ENCODE measurements at places on chromosomes 7 and 10.

DNA sequence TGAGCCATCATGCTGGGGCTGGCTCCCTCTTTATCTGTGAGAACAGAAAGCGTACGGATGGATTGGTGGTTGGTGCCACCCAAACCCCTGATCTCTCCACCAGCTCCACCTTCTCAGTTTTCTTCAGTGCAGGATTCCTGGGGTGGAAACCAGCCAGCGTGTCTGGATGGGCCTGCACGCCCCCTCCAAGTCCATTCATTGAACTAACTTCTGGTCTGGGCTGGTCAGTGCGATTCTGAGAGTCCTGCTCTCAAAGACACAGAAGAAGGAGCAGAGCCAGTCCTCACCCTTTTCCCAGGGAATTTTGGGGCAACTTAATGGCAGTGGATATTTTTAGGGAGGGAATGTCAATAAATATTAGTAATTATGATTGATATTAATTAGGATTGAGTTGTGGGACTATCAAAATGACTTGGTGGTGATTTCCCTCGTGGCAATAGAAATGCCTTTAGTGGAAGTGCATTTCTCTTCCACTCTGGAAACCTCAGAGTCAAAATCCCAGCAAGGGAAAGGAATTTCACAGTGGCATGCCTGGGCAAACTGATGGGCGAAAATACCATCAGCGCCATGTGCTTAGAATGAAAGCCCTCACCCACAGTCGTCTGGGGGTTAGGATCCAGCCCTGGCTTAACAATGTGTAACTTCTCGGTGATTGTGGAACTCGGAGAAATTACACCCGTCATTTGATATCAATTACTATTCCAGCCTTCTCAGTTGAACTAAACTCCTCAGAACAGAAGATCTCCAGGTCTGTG, 69.3 kb upstream of the EEPD1 start:
- DNase-seq = no peak

- no peak for DNase-seq
Measured at GRCh38 chr7:36051501-36051900, 101.6 kb upstream of the EEPD1 start.

- DNase-seq = no peak
Measured at GRCh38 chr10:80104066-80104926, 25.8 kb downstream of the TMEM254 start.

DNA sequence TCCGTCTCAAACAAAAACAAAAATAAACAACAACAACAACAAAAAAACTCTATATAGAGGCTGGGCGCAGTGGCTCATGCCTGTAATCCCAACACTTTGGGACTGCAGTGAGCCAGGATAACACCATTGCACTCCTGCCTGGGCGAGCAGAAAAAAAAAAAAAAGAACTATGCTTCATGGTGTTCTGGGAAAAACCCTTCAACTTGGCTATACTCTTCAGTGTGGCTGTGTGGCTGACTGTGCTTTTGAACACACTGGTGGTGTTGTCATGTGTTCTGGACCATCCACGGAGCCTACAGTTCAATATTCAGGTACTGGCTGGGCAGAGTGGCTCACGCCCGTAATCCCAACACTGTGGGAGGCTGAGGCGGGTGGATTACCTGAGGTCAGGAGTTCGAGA, 26.5 kb downstream of the SNX8 start:
- no peak for DNase-seq

DNA sequence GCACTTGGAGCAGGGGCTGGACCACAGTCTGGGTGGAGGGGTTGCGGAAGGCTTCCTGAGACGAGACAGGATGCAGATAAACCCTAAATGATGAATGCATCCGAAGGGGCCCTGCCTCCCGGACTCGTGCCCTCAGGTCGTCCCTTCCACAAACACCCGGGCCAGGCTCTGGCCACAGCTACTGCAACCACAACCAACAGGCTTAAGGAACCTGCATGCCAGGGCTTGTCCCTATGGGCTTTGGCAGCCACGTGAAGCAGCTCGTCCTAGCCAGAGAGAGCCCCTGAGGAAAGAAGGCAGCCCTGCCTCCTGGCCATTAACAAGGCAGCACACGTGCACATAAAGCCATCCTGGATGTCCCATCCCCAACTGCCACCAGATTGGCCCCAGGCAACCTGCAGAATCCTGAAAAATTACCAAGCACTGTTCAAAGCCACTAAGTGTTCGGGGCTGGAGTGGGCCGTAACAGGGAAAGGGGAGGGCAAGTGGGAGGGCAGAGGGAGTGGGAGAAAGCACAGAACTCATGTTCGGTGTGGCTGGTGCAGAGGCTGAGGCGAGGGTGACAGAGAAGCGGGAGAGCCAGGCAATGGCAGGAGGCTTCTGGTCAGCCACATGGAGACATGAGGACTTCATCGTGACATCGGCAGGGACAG, 62.7 kb downstream of the MAD1L1 start:
- no peak for DNase-seq

DNA sequence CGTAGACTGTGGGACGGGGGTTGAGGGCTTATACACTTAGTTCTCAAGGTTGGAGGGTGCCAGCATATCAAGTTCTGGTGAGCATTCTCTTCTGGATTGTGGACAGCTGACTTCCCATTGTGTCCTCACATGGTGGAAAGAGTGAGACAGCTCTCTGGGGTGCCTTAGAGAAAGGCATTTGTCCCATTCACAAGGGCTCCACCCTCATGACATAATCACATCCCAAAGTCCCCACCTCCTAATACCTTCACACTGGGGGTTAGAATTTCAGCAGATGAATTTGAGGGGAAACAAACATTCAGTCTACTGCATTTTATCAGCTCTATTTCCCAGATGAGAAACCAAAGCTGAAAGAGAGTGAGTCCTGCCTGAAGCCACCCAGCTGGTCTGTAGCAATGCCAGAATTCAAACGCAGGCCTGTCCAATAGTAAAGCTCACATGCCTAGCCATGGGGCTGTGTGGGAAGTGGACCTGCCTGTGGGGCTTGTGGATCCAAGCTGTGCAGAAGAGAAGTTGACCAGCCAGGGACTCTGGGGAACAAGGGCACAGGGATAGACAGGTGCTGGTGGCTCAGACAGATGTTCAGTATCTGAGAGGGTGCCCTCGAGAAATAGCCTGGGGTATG, 34.9 kb upstream of the LOXL4 start:
- DNase-seq = no peak

- no peak for DNase-seq
Measured at GRCh38 chr7:79159040-79159664, 294.3 kb downstream of the MAGI2 start.

DNA sequence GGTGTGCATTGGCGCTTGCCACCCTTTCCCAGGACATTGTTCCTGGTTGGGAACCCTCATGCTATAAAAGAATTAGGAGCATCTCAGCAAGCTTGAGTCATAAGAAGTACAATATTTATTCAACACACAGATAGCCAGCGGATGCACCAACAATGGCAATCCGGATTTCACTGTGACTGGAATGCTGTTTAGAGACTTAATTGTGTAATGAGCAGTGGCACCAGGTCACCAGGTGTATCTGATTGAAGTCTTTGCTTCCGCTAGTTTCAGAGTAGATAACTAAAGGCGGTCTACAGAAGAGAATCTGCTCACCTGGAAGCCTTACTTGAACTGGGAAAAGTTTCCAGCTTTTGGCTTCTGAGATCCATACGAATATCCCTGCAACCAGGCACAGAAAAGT, 772.3 kb upstream of the GHITM start:
- DNase-seq = no peak

All from hypothalamus (tissue), 51 donors.